Activated CD4-positive, alpha-beta T cell treated with anti-CD3 and anti-CD28 coated beads for 48 hours (primary cell): ENCODE measurements at places on chromosomes 12 and 14.

GRCh38 chr14:71399057-71399487, 491.8 kb downstream of the PCNX1 start:
- no peak for DNase-seq

DNA sequence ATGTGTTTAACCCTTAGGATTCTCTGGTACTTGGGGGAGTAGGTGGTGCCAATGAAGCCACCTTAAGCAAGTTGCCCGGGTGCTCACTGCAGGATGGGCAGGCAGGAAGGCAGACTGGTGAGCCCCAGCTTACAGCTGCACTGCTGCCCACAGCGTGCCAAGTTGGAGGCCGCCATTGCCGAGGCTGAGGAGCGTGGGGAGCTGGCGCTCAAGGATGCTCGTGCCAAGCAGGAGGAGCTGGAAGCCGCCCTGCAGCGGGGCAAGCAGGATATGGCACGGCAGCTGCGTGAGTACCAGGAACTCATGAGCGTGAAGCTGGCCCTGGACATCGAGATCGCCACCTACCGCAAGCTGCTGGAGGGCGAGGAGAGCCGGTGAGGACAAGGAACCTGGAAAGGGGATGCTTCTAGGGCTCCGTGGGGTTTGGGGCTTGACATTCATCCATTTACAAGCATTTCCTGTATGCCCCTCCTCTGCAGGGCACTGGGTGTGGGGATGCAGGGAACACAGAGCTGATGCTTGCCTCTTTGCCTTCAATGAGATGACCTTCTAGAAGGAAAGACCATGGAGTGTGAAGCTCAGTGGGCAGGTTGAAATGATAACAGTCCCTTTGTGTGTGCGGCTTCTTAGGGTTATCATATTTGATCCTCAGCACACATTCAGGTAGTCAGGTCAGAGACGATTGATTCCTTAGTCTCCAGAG, 12.4 kb downstream of the KRT7 start:
- DNase-seq, result no peak

DNA sequence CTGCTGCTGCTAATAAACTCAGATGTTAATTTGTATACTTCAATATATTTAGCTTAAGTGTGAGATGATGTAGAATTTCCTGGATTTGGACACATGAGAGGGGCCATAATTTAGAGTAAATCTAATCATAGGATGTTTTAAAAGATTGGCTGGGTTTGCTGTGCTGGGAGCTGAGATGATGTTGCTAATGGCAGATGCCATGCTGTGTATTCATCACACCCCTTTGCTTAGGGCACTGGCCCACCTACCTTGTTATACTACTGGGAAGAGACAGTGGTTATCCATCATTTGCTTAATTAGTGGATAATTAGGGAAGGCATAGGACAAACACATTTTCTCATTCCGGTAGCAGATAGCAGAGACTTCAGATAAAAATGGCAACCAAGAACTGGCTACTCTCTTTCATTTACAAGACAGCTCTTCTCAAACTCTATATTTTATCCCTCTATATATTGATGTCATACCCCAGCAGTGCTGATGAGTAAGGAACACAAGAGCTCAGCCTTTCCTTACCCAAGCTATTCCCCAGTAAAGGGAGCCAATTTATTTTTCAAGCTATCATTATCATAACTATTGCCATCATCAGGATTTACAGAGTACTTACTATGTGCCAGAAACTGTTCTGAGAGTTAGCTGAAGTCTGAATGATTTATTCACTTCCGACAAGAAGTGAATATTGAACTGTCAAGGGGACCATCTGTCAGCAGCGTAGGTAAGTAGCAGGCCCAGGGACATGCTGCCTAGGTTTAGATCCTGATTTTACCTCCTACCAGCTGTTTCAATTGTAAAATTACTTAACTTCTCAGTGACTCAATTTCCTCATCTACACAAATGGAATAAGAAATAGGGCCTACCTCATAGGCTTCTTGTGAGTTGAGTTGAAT, 204.6 kb upstream of the FLRT2 start:
- no peak for DNase-seq

DNA sequence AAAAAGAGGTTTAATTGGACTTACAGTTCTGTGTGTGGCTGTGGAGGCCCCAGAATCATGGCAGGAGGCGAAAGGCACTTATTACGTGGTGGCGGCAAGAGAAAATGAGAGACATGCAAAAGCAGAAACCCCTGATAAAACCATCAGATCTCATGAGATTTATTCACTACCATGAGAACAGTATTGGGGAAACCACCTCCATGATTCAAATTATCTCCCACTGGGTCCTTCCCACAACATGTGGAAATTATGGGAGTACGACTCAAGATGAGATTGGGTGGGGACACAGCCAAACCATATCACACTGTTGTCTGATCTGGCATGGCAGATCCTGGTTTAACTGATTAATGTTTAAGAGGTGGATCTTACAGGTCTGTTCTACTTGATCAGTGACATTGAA, 5.6 kb downstream of the DDX47 start:
- DNase-seq, result no peak

- DNase-seq, result no peak
Observed at GRCh38 chr12:90106568-90106967, 397.9 kb upstream of the ATP2B1 start.

DNA sequence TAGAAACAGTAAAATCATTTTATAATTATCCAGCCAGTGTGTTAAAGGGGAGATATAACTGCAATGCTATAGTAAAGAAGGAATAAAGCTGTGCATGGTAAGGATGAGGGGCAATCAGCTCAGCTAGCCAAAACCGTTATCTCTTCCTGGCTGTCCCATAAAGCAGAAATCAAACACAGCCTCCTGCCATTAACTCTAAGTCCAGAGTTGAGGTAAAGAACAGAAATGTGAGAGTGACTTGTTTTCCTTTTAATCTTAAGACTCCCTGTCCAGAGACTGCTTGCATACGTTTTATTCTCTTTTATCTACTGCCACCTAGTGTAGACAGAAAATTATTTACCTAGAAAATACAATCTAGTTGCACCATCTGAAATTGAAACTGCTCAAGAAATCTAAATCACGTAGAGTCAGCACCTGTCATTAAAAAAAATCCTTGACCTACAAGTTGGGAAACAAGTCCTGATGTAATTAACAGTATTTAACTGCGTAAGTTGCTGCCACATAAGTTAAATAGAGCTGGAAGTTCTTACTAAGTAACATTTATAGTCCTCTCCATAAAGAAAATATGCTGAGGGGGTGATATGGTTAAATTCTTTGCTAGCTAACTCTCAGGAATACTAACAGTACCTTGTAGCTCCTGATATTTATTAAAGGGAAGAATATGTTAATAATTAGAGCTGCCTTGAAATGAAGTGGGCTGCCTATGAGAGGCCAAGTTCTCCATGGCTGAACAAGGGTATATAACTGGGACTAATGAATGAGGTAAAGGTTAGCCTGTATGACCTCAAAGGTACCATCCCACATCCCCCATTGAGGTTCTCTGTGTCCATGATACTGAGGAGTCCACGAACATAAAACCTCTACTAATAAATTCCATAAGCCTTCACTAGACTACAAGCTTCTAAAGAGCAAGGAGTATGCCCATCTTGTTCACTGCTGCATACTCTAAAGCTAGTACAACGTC, 62.7 kb downstream of the GALNT4 start:
- DNase-seq, result no peak

DNA sequence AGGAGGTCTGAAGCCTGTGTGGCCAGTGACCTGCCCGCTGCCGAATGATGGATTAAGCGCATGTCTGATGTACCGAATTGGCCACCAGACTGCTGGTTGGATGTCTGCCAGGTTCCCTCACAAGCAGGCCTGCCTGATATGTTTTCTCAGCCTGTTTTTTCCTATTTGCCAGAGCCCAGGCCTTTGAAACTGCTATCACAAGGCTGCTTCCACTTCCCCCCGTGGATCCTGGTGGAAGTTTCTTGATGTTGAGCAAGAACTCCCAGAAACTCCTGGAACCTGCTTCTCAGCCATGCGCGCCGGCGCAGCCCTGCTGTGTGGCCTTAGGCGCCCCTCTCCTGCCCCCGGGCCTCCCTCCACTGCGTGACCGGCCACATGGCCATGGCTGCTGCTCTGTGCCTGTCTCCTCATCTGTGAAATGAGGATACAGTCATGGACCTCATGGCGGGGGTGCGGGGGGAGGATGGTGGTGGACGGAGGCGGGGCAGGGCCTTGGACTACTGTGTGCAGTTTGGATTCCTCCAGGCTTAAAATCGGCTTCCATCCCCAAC, 56.6 kb downstream of the CALM1 start:
- DNase-seq, result no peak
